ENCODE measurements at places on chromosomes 3 and 15.

GRCh38 chr15:95726891-95727290 lies 603.6 kb upstream of the NR2F2 start:
- no peak for DNase-seq

- DNase-seq, result no peak
These were observed 338.8 kb upstream of the SEMA6D start for GRCh38 chr15:47378527-47378926.

DNA sequence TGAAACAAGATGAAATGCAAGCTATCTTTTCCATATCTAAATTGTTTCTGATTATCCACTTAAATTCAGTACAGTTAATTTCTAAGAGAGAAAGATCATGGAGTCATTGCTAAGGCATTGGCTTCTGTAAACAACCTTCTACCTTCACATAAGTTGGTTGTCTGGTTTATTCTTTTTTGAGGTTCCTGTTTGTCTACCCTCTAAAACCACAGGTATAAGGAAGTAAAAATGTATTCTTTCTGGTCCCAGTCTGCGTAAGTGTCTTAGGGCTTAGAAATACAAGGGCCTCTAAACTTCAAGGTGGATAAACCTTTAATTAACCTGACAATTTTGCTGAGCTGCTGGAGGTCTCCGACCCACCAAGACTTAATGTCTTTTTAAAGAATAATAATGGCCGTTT lies 3.6 kb upstream of the ATOSA start:
- no peak for DNase-seq

GRCh38 chr3:99980606-99981005 lies 133.7 kb downstream of the FILIP1L start:
- no peak for DNase-seq

- DNase-seq, result no peak
These were observed 173.3 kb upstream of the GAP43 start for GRCh38 chr3:115450036-115450435.

DNA sequence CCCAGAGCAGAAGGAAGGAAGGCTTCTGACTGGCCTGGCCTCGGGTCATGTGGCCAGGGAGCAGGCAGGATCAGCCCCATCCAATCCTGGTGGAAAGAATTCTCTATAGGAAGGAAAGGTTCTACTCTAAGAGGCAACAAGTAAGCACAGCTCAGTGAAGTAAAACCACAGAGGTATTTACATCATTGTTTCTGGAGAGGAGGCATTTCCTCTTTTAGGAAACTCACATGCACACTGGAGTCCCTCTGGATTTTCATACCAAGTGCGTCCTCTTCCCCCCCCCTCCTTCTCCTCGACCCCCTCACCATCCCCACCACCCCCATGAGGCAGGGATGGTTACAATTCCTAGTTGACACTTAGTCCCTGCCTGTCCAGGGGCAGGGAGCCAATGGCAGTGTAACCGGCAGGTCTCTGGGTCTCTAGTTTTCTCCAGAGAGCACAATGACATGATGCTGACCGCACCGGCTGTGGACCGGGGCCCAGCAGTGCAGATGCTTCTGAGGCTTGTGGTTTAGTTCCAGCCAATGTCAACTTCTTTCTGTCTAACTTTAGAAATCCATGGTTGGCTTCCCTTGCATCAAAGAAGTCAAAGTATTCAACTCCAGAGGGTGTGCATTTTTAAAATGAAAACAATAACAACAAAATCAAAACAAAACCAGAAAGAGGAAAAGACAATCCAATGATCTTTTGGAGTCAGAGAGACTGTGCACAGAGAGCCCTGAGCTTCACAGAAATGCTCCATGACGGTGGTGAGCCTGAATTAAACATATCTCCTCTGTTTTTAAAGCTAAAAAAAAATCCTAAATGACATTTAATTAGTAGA lies 230.3 kb upstream of the TLE3 start:
- DNase-seq, result no peak

DNA sequence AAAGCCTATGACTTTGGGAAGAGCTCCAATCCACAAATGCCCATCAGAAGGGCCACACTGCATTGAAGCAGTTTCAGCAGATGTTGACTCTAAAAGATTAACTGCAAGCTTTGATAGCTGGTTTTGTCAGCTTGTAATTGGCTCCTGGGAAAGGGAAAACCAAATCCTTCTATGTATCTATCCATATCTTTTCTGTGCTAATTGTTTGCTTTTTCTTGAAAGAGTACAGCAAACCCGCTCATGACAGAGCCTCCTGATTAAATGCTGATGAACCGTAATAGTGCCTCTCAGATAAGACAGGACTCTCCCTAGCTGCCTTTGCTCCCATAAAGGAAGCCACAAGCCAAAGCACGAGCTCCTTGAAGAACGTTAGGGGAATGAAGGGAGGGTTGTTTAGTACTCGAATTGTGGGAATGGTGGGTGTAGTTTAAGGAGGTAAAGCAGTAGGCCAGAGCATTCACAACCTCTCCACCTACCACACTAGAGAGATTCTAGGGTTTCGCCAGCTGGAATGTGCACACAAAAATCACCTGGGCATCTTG lies 33.6 kb upstream of the LRIG1 start:
- DNase-seq, result no peak

GRCh38 chr3:139627759-139628158 lies 50.0 kb downstream of the NMNAT3 start:
- DNase-seq, result no peak

GRCh38 chr3:62252438-62253157 lies 120.8 kb downstream of the FEZF2 start:
- DNase-seq, result no peak

DNA sequence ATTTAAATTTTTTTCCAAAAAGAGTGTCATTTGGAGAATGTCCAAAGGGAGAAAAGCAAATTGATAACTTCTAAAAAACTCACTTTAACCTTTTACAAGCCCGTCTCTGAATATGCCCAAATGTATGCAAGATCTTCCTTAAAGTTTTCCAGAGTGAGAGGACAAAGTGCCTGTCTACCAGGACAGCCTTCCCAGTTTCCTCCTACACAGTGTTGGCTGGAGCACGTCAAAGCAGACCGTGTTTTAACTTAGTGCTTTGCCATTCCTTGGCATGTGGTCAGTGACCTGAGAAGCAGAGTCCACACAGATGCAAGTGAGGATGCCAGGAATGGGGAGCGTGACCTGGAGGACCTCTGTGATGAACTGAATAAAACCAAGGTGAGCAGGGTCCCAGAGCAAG lies 245.7 kb downstream of the FAM43A start:
- DNase-seq, result no peak

DNA sequence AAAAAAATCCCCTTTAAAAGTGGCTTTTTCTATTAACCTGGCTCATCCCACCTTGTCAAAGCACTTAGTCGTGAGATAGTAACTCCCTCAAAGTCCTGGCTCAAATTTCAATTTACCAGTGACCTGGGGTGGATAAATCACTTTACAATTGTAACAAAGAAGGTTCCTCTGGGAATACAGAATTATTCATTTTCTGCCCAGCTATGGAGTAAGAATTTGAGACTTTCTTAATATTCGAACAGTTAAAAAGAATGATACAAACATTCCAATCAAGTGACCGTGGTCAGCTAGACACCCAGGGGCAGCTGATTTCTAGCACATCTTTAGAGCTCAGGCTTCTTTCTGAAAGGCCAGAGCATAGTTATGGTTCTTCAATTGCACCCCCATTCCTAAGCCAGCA lies 291.0 kb upstream of the TGFBR2 start:
- no peak for DNase-seq

DNA sequence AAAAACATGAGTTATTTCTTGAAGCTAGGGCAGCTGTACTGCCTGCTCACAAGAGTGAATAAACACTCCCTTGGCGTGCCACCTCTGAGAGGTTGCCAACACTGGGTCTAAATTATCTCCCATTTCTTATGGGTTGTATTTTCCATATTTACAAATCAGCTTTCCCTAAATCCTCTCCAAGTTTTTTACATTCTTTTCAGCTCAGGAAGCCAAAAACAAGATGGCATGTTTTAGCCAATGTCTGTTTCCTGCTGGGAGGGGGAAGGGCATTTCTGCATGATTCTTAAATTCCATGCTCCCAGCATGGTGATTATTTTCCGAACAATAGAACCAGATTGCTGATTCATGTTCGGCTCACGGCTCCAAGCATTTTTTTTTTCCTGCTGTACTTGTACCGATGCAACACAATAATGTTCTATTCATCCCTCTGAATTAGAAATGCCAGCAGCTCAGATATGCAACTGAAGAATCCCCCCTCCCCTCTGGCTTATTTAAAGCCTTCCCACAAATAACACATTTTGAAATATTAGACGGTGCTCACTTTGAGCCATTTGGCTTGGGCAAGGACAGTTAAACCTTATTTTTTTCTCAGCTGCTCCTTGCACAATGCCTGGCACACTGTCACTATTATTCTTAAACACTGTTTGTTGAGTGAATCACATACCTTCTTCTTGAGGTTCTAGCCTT lies 252.5 kb downstream of the THRB start:
- DNase-seq, result no peak

GRCh38 chr15:90872486-90873184 lies 4.2 kb downstream of the FURIN start:
- peak; percentile 63 for DNase-seq

DNA sequence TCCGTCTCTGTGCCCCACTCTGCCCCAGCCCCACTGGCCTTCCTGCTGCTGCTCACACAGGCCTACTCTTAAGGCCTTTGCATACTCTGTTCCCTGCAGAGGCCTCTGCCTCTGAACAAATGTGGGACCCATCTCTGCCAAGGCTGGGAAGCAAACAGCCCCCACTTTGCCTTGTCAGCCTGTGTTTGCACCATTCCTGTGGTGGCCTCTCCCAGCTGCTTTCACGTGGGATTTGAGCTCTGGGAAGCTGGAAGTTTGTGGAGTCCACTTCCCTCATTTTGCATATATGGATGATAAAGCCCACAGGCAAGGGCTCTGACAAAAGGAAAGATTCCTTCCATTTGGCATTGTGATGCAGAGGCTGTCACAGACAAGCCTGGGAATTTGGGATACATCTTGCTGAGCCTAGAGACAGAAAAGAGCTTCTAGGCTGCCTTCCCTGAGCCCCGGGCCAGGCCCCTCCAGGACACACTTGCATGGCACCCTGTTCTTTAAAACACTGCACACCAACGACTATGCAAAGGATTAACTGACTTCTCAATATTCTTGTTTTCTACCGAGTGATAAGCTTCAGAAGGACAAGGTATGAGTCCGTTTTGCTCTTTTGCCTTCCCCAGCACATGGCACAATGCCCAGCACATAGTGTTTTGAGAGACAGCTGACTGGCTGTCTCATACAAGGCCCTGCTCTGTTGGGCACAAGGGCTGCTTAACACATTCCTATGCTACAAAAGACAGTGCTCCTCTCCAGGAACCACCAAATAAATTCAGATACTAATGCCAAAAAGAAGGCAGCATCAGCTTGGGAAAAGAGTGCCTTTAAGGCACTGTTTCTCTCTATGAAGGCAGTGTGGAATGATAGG lies 120.7 kb upstream of the TOPAZ1 start:
- DNase-seq, result no peak

GRCh38 chr3:40055361-40055760 lies 246.0 kb downstream of the MYRIP start:
- DNase-seq, result no peak

- DNase-seq, result no peak
These were observed 17.8 kb upstream of the FGF12 start for GRCh38 chr3:192745150-192745549.

- no peak for DNase-seq
These were observed 6.3 kb downstream of the SPSB4 start for GRCh38 chr3:141057436-141057835.

DNA sequence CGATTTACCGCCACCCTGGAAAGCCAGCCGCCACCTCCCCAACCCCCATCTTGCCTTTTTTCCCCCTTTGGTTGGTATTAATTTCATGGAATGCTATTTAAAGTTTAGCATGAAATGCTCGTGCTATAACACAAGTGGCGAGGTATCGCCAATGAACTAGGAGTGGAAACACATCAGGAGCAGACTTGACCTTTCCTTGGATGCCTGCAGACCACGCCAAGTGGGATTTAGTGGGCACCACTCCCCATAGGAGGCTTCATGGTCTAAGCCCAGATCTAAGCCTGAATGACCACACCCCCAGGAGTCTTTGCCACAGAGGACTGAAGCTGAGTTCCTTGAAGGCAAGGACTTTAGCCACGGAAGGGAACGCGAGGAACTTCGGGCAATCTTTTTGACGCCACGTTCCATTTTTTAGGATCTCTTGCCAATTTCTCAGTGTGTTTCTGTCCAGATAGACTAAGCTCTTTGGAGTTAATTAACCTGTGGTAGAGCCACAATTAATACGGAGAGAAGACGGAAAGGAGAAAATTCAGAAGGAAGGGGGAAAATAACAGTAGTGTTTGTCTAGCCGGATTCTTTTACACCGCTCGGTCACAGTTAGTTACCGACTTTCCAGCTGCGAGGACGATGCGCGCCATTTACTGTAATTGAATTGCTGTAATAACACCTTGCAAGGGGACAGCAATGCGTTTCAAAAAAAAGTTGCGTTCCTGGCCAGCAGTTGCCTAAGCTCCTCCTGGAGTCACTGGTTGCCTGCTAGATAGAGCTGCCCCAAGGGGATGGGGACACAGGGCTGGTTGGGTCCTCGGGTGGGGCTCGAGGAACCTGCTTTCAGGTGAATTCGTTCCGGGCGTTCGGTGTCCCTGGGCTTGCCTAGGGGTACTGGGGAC lies 37.1 kb downstream of the NR2F2 start:
- DNase-seq, result no peak

DNA sequence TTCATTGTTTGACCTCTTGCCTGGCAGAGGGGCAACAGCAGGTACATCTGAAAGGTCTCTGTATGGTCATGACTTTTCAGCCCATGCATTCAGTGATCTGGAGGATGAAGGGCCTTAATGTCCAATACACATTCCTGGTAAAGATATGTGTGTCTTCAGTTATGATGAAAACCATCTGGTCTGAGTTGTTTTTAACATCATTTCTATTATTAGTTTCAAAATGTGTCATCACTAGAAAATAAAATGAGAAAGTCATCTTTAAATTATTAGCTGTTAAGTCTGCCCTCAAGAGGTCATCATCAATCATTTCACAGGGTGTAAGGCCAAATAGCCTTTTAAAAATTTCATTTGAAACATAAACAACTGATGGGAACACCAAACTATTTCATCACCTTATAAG lies 92.1 kb upstream of the PLSCR4 start:
- DNase-seq, result no peak

- DNase-seq, result no peak
These were observed at the start of gene SCN5A for GRCh38 chr3:38649500-38650247. Gene SCN5A, minus strand, starts transcription at chr3:38649687. Its CDS starts 16,380 bp downstream, at chr3:38633307.

DNA sequence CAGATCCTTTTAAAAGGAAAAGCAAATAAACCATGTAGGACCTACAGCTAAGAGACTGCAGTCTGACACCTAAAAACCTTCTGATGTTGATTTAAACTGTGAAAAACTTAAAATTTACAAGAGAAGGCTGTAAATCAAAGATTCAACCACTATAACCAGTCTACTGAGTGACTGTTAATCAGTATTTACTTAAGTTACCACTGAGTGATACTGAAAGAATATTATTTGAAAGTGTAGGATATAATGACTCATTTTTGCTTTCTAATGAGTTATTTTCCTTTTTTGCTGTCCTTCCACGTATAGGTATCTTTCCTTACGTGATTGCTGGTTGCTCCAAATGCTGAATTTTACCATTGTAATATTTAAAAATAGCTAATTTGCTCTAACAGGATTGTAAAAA lies 44.6 kb downstream of the RFX7 start:
- no peak for DNase-seq

Measured in stimulated activated CD4-positive, alpha-beta T cell treated with anti-CD3 and anti-CD28 coated beads, Interleukin-15, amount 100 ng/mL, for 48 hours (primary cell).